ENCODE measurements at places on chromosomes 5 and 9.

DNA sequence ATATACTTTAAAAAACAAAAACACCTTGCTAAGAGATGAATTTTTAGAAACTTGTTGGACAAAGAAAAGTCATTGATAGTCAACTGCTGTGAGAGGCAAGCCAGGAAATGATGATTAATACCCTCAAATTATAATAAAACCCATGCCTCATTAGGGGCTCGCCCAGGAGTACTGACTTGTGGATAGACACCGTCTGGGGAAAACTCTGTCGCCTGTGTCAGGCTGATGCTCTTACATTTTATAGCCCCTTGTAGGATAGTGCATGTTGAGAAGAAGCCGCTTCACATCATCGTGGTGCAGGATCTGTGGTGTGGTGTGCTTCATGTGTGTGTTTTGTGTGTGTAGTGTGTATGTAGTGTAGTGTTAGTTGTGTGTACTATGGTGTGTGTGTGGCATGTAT is 39.1 kb downstream of the SYK start:
- peak; percentile 23 for DNase-seq

DNA sequence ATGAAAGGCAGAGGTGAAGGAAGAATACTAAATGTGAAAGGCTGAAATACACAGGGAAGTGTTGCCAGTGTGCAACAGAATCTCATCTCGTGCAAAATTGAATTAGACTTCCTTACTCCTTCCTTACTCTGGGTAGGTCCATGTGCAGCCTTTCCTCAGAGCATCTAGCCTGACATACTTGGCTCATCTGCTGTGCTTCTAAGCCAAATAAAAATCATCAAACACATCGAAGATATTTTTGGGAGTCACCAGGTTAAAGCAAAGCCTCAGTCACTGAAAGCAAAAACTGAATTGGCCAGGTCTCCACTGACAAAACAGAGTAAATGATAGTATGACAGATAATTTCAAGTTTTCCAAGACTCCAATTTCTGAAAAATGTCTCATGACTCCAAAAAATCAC is 19.3 kb downstream of the STARD4 start:
- no peak for DNase-seq

- no peak for DNase-seq
Observed at GRCh38 chr5:72284559-72285423, 35.2 kb downstream of the MRPS27 start.

- DNase-seq, result no peak
Observed at GRCh38 chr5:122391621-122392020, 79.6 kb downstream of the SNCAIP start.

- DNase-seq, result peak; percentile 5
Observed at GRCh38 chr5:128494516-128494915, 43.5 kb downstream of the FBN2 start.

Data from Daoy (cell line).